ENCODE measurements at places on chromosomes 4 and X. TPM values are rescaled to one million over a fixed set of nuclear protein-coding genes. Genes with fewer than 3 reads are reported as not detected.

Gene GLOD5
- polyA plus RNA-seq = not detected

DNA sequence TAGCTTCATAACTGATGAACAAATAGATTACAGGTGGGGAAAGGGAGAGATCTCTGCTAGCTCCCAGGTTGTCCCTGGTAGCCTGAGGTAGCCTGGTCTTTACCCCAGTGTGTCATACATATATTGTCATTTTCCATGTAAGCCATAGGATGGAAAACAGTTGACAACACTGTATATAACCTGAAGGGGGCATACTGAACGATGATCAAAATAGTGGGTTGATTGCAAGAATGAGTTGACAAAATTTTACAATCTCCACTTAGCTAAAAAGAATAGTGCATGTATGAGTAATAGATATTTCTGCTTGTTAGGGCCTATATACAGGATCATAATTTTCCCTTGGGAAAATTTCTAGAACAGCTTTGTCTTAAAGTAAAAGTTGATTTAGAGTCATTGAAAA lies 304.1 kb upstream of the HAND2 start:
- no peak for DNase-seq

GRCh38 chr4:173074501-173074946 lies 94.1 kb upstream of the GALNT7 start:
- peak; percentile 33 for DNase-seq

- no peak for DNase-seq
Observed at GRCh38 chr4:126735294-126736132, 897.2 kb upstream of the INTU start.

- no peak for DNase-seq
Observed at GRCh38 chrX:17007134-17007768, 60.8 kb downstream of the REPS2 start.

Gene GAGE12H
- not detected for polyA plus RNA-seq

Gene ANK2
- not detected for polyA plus RNA-seq

GRCh38 chr4:123419885-123420755 lies 23.5 kb downstream of the SPRY1 start:
- no peak for DNase-seq

Gene GPM6B
- polyA plus RNA-seq = not detected

DNA sequence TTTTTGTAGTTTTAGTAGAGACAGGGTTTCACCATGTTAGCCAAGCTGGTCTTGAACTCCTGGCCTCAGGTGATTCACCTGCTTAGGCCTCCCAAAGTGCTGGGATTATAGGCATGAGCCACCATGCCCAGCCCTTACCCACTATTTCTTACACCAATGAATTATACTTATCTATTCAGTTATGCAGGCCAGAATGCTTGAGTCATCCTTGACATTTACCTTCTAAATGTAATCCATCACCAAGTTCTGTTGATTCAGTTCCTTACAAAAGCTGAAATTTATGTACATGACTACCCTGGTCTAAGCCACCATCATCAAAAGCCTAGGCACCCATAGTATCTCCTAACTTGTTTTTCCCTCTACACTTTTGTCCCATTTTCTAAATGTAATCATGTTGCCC lies 585.7 kb downstream of the IL15 start:
- DNase-seq = no peak

DNA sequence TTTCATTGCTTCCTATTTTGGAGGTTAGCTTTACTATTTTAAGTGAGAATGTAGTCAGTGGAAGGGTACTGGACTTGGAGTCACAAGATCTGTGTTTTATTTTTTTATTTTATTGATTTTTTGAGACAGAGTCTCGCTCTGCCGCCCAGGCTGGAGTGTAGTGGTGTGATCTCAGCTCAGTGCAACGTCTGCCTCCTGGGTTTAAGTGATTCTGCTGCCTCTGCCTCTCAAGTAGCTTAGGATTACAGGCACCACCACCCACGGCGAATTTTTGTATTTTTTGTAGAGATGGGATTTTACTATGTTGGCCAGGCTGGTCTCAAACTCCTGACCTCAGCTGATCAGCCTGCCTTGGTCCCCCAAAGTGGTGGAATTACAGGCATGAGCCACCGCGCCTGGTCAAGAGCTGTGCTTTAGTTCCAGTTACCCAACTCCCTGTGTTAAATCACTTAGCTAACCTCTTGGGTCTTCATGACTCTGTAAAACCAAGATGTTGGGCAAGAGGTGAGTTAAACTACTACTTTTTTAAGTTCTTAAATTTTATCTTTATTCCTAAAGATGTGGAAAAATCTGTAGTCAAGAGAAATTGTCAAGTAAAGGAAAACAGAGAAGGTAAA lies 11.2 kb downstream of the USP9X start:
- peak; percentile 11 for DNase-seq

Data from CD14-positive monocyte (primary cell).